ENCODE measurements at places on chromosomes 13 and 19.

- peak; percentile 29 for DNase-seq
These were observed 3.7 kb upstream of the CADM4 start for GRCh38 chr19:43643326-43643725.

GRCh38 chr13:27551562-27551961 is 68.8 kb downstream of the LNX2 start:
- no peak for DNase-seq

DNA sequence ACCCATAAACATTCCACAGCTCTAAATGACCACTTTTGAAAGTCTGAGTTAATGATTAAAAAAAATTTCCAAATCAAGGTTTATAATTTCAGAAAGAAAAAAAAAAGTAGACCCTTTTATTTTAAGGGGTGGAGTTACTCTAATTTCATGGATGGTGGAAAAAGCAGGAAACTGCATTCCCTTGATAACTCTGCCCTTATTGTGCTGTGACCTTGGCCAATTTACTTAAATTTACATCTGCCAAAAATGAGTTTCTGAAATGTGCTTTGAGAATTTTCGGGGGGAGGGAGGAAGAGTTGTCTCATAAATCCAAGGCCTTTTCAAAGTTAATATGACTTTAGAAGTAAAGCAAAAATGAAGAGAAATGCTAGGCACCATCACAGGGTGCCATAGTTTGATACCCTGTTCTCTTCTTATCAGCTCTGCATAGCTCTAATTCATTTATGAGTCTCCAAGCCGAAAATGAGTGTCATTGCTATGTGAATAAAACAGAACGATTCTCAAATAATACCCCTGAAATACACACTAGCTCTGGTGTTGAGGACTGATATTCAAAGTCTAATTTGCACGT is 367.0 kb downstream of the DACH1 start:
- DNase-seq, result no peak

DNA sequence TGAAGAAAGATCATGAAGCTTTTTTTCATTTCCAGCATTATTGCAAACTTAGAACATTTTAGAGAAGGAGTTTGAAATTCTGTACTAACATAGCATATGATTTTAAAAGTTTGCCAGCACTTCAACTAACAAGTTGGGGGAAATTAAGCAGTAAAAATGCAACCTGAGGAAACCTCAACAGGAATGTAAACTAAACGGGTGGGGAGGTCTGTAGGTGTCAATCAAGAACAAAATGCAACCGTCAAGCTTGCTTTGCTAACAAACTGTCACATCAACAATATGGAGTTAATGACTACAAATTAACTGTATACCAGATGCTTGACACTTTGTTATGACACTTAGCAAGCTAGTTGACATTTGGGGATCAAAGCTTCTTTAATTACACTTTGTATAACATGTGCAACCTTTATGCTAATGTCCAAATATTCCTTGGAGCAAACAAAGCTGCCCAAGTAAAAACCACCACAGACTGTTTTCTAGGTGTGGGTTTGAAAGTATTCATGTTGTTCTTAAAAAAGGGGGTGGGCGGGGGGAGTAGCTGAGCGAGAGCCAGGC is 52.1 kb downstream of the DACH1 start:
- DNase-seq, result no peak

GRCh38 chr13:45943120-45943519 is 91.6 kb upstream of the SIAH3 start:
- no peak for DNase-seq

GRCh38 chr13:28753208-28753892 is 34.6 kb upstream of the SLC46A3 start:
- DNase-seq, result peak; percentile 86

GRCh38 chr13:96824140-96824539 is 170.1 kb downstream of the OXGR1 start:
- DNase-seq, result peak; percentile 1

GRCh38 chr13:49859560-49859959 is 67.1 kb upstream of the KPNA3 start:
- peak; percentile 90 for DNase-seq

GRCh38 chr19:11019824-11020223 is 59.0 kb downstream of the SMARCA4 start:
- DNase-seq, result peak; percentile 8

DNA sequence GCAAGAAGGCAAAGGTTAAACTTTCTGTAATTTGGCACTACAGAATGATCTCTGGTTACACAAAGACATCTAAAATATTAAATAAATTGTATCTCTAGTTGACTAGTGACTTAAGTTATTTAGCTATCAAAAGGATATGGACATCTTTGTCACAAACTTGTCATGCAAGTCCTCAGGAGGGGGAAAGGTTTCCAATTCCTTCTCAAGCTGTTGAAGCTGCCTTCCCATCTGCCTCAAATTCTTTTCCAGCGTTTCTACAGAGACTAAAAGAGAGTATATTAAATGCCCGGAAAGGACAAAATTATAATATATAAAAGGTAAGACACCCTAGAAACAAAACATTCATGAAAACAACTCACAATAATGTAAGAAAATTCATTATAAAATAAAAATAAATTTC is 324.5 kb downstream of the DIAPH3 start:
- DNase-seq, result no peak

DNA sequence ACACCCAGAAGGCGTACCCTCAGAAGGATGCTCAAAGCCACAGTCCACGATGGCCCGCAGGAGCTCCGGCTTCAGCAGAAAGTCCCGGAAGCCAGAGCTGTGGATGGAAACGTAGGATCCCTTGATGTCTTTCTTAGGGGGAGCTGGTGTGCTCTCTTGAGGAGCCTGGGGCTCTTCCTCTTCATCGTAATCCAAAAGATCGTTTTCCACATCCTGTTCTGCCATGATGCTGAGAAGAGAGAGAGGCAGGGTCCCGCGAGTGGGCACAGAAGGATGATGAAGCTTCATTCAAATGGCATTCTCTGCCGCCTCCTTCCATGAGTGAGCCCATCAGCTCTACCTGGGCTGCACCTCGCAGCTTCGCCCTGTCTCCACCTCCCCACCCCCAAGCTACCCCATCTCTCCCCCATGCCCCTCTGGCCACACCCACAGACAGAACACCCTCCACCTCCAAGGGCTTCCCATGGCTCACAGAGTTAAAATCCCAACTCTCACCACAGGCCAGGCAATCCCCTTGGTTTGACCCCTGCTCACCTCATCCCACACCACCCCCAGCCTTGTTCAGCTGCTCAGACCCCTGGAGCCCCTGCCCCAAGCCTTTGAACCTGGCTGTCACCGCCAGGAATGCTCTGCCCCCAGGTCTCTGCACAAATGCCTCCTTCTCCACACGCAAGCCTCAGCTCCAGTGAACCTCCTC is 6.0 kb downstream of the DDX39A start:
- DNase-seq, result no peak

DNA sequence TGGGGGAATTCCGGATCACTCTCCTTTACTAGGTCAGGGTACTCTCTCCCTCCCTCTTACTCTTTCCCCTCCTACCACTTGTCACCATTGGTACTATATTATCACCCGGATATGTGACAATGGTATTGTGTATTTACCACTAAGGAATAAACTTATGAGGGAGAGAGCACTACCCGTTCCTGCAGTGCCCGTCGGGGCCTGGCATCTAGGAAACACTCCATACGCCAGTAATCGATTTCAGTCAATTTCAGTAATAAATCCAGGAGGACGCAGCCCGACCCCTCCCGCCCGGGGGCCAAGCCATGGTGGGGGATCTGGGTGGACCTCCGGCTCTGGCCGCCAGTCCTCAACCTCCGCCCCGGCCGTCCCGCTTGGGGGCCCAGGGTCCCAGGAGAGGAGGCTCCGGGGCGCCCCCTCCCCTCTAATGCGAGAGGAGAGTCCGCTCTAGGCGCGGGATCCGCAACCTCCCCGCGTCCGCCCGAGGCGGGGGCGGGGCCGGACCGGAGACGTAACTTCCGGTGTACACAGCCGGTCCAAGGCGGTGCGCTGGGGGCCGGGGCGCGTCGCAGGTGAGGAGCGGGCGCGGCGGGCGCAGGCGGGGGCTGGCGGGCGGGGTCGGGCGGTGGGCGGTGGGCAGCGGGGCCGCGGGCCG is at the start of gene GARRE1:
TSS of gene GARRE1 (plus strand) at position 509 of the 652 bp plus-strand sequence. CDS start 45,920 bp downstream, outside the sequence.
- DNase-seq, result peak; percentile 59

DNA sequence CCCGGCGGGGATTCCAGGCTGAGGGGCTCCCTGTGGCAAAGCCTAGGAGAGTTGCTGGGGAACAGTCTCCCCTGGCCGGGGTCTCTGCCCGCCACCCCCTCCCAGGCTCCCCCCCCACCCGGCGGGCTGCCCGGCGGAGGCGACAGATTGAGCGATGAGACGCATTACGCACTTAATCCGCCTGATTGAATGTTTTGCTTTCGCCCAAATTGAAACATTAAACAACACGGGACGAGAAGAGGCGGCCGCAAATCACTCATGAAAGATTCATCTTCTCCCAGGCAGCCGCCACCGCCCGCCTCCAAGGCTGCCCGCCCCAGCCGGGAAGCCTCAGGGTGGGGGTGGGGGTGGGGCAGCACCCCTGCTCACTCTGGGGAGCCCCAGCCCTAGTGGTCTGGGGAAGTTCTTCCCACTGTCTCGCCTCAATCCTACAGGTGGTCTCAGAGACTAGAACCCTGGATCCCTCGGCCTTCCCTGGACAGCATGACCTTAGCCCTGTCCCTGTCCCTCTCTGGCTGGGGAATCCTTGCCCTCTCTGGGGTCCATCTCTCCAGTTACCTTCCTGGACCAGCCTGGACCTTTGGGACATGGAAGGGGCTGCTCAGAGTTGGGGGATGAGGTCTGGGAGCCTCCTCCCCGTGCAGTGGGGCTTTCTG is 7.6 kb upstream of the ERFL start:
- no peak for DNase-seq

- DNase-seq, result no peak
These were observed 228.3 kb downstream of the KLF5 start for GRCh38 chr13:73286942-73287620.

DNA sequence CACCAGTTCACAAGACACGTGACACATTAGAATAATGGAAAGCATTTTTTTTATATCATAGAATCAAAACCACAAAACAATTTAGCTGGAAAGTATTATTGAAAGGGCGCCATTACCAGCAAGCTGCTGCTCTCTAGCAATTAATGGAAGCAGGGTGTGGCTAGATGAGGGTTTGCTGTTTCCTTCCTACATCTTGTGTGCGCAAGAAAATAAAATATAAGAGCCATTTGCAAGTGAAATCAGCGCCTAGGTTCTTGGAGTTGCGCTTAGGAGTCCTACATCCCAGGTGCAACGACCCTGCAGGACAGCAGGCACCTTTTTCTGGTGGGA is 140.9 kb downstream of the ZNF536 start:
- DNase-seq, result no peak

GRCh38 chr13:20161275-20161950 is 561 bp upstream of the GJA3 start:
- no peak for DNase-seq

DNA sequence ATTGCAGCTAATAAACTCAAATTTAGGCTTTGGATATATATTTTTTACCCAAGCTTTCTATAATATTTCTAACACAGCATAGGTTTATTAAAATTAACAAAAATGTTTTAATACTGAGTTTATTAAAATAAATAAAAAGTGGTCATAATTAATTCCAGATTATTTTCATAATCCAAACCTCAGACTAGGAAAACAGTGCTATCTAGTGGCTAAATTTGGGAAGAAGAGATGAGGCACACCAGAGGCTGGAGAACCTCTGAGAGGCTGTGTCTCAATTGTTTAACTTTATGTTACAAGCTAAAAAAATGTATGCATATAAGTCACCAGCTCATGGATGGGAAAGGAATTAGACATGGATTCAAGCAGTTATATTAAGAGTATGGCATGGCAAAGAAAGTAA is 392.5 kb downstream of the DIAPH3 start:
- DNase-seq, result peak; percentile 57
